Stimulated activated CD8-positive, alpha-beta memory T cell treated with anti-CD3 and anti-CD28 coated beads, Interleukin-4, amount 100 ng/mL, for 1 hour (primary cell): ENCODE measurements at places on chromosomes 6 and 20.

GRCh38 chr6:157240059-157240959 is 83.0 kb downstream of the TMEM242 start:
- DNase-seq: no peak

GRCh38 chr20:58245181-58245891 is 16.9 kb upstream of the ANKRD60 start:
- no peak for DNase-seq

DNA sequence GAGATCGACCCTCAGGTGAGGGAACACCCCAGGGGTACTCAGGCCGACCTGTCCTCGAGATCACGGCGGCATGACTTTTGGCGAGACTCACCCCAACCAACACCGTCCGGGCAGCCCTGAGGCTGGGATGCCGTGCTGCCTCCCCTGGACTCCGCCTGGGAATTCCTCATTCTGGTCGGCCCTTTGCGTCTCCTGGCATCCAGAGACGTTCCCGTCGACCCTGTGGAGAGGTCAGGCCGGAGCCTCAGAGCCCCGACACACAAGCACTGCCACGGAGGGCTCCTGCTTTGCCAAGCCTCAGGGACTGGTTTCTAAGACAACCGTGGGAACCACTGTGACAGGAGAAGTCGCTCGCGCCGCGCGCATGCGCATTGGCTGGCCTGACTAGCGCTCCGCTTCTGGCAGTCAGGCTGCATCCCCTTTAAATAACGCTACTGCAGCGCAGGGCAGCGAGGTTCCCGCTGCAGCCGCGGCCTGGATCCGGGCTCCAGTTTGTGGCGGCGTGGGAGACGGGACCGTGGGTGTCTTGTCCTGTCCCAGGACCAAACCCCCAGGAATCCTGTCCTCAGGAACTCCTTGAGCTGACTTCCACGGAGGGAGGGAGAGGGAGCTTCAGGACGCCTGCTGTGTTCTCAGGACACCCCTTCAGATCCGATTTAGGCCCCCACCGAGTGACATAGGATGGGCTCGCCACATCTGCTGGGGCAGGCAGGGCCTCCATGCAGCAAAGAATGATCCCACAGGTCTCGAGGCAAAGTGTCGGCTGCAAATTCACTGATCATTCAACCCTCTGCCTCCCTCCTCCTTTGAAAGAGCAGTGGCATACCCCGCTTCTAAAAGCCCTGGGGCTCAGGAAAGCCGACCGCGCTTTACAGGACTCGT is 163.2 kb upstream of the ZNF337 start:
- peak; percentile 65 for DNase-seq

DNA sequence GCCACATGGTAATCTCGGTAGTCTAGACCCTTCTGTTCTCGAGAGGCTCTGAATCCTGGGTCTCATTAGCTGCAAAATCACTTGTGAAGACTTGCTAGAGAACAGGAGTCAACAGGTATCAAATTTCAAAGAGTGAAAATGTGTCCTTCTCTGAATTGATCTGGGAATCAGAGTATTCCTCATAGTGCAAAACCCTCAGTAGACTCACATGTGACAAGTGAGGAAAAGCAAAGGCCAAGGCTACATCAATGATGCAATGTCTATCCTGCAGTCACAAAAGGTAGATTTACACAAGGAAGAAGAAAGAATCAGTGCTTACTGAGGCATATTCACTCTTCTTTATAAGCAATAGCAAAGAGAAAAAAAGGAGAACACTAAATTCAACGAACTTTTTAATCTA is 1220.0 kb upstream of the GJE1 start:
- no peak for DNase-seq

- DNase-seq: no peak
Observed at GRCh38 chr6:31935823-31936222, 8.3 kb downstream of the C2 start.

DNA sequence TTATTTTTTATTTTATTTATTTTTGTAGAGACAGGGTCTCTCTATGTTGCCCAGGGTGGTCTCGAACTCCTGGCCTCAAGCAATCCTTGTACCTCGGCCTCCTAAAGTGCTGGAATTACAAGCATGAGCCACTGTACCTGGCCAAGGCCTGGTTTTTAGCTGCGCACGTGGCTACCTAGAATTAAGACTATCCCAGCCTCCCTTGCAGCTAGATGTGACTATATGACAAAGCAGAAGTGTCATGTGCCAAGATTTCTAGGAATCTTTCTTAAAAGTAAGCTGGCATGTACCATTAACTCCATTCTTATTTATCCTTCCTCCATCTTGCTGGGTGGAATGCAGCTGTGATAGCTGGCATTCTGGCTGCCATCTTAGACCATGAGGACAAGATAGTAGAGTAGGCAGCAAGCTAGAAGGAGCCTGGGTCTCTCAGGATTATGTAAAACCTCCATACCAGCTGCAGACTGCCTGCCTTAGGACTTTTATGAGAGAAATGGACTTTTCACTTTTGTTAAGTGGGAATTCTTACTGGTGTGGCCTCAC is 2.1 kb upstream of the SPDEF start:
- DNase-seq: no peak

DNA sequence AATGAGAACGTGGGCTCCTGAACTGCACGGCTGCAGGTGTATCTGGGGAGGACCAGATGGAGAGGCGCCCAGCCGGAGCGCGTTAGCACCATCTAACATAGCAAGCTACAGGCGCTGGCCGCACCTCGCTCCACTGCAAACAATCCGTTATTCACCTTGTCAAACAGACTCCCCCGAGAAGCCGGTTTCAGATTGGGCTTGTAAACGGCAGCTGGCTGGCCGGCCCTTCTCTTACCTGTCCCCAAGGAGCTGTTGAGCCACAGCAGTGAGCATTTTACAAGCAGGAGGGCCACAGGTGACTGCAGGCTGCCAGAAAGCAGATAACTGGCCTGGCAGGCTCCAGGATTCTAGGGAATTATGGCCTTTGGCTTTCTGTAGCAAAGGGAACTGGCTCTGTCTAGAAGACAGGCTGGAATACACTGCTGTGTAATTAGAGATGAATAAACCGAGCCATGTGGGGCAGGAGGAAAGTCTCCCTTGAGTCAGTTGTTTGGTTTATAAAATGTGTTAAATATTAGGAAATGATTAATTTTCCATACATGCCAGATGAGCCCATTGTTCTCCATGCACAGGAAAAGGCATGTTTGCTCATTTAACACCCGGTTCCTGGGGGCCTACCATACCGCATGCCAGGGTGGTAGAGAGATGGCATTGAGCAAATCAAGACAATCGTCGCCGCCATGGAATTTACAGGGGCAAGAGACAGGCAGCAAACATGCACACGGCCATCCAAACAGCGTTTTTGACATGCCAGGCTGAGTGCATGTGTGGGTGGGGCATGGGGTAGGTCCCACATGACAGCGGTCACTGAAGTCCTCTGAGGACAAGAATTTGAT is 159.3 kb downstream of the NFATC2 start:
- DNase-seq: no peak

DNA sequence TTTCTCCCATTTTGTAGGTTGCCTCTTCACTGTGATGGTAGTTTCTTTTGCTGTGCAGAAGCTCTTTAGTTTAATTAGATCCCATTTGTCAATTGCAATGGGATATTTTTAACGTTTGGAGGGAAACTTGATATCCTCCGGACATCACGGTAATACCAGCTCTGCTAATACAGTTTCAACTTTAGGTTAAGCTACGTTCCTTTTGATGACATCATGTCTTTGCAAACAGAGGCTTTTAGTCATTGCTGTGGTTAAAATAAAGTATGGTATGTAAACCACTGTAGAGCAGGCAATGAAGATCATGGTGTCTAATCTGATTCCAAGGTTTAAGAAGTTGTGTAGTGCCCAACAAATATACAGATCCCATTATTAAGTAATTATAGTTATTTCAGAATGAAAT is 168.0 kb upstream of the CHD6 start:
- no peak for DNase-seq

- no peak for DNase-seq
Observed at GRCh38 chr6:82035526-82035925, 212.0 kb downstream of the IBTK start.

GRCh38 chr20:3680701-3681351 is 984 bp downstream of the ADAM33 start:
- no peak for DNase-seq

GRCh38 chr6:168192901-168193815 is 114.1 kb upstream of the FRMD1 start:
- no peak for DNase-seq

DNA sequence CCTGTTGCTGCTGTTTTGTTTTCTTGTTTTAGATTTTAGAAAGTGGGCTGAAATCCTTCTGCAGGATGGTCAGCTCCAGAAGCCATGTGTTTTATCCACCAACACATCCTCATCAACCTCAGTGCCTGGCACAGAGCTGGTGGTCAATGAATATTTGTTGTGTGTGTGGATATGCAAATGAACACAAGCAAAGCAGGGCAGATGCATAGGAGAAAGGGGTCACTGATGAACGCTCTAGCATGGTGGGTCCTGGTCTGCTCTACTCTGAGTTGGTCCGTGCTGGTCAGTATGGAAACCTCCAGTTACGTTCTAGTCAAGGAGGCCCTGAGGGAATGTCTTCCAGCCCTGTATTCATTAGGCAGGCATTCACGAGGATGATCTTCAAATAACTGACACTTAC is 682.5 kb downstream of the QKI start:
- DNase-seq: no peak

DNA sequence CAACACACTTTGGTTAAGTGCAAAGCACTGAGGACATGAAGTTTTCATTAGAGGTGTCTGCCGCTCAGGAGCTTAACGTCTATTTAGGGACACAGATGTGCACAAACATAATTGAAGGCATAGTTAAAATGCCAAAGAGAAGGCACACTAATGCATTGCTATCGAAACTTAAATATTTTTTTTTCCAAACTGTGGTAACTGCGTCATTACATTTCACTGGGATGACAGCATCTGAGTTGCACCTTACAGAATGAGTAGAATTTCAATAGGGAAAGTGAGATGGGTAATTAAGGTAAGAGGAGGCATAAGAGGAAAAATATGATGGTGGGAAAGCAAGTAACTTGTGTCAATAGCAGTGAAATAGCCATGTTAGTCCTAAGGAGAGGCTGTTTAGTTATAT is 75.1 kb upstream of the ADGRG6 start:
- no peak for DNase-seq

- no peak for DNase-seq
Observed at GRCh38 chr20:50526403-50526989, 16.3 kb downstream of the PTPN1 start.

GRCh38 chr6:43141644-43142043 is 29.4 kb upstream of the SRF start:
- DNase-seq: no peak

GRCh38 chr20:44083220-44083933 is 103.6 kb downstream of the JPH2 start:
- DNase-seq: no peak

GRCh38 chr6:157669747-157670216 is 153.3 kb upstream of the SNX9 start:
- DNase-seq: no peak

GRCh38 chr20:35166242-35166830 is 5.5 kb upstream of the PROCR start:
- no peak for DNase-seq

DNA sequence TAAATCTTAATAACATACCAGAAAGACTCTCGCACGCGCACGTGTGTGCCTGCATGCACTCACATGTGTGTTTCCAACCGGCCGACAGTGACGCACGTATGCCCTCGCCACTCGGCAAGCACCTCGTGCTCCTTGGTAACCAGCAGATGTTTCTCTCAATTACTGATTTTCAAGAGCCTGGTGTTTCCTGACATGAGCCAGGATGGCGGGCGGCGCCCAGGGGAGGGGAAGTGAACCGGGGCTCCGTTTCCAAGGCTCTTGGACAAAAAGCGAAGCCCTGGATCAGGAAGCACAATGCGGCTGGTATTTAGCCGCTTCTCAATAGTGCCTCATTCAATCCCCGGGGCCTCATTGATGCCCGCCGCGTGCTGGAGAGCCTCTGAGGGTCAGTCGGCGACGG is 37.7 kb downstream of the PMEPA1 start:
- DNase-seq: no peak

DNA sequence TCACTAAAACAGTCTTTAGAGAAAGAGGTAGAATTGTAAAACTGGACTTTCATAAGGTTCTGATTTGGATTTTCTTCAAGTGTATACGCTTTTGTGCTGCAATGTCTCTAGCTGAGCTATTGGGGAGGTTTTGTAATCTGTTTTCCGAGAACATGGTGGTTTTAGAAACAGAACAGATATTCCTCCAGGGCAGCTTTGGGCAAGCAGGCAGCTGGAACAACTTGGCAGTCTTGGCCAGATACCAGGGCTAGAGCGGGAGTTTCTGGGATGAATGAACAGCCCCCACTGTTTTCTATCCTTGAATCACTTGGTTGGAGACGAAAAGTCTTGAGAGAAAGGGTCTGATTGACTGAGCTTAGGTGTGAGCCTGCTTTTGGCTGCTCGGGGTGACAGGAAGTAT is 17.1 kb upstream of the ARMC2 start:
- DNase-seq: no peak

- no peak for DNase-seq
Observed at GRCh38 chr6:1233924-1234323, 78.0 kb upstream of the FOXQ1 start.

DNA sequence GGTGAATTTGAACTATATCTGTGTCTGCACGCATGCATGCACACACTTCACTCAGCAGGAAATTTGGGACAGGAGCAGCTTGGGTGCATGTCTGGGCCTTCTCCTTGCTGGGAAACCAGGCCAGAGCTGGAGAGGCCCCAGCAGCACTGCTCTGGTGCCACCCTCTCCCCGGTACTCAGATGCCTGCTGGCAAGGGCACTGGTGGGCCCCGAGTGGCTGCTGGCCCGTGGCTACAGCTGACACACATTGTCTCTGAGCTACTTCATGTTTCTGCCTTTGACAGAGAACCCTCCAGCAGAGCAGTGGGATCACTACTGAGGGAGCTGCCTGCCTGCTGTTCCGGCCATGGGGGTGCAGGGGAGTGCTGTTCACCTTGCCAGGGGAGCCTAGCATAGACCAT is 37.5 kb downstream of the DLGAP4 start:
- DNase-seq: no peak

- no peak for DNase-seq
Observed at GRCh38 chr6:105474234-105474633, 71.4 kb upstream of the PREP start.

DNA sequence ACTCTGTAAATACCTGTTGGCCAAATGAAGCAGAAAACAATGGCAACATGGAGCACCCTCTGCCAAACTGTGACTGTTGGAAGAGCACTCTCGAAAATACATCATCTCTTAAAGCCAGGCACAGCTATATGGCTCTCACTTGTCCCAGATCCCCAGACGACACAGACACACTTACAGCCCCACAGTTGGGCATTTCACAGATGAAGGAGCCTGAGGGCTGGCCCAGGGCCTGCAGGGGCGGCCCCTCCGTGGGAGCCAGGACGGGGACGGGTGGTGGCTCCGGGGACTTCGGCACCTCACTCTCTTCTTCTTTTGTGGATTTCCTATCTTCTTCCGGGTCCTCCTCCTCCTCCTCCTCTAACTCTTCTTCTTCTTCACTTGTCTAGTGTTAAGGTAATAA is 18.4 kb upstream of the MRPS10 start:
- DNase-seq: no peak

GRCh38 chr6:53530346-53530745 is 14.6 kb downstream of the GCLC start:
- no peak for DNase-seq
